ENCODE measurements at places on chromosomes 1 and 21. TPM values are rescaled to one million over a fixed set of nuclear protein-coding genes. Genes with fewer than 3 reads are reported as not detected.

DNA sequence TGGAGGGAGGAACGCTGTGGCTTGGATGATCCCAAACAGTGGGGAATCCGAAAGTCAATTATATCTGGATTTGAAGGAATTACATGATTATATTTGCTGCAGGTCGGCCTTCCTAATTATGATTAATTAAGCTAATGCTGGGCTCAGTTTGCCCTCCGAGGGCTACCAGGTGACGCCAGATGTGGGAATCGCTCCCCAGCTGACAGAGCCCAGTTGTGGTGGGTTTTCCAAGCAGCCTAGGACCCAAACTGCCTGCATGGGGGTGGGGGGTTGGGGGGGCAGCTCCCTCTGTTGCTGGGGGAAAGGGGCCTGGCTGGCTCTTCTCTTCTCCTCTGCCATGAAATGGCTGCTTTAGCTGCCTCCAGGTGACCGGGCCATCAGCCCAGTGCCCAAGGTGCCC lies 147.6 kb upstream of the C1orf174 start:
- peaks cover 2% of the 10 kb centered on the region for H3K36me3 ChIP-seq
- H3K27ac ChIP-seq, result no peak overlapping the region
- peaks cover 4% of the 10 kb centered on the region for H3K4me1 ChIP-seq
- peaks cover 56% of the 10 kb centered on the region for H3K27me3 ChIP-seq

DNA sequence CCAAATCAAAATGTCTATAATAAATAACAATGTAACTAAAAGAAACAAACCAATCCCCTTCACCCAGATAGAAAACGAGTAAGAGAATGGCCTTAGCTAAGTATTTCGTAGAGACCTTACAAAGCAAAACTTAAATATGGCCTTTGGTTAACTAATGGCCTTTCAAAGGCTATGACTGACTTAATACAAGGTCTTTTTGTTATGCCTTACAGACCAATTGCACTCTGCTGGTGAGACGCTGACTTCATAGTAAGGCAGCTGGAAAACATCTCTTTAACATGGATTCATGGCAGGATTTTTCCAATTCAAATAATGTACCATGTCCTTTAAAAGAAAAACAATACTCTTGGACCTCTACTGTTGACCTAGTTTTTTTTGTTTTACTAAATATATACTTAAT lies 15.8 kb upstream of the TBCE start:
- DNase-seq, result no peak
- no peaks in the 10 kb centered on the region for H3K36me3 ChIP-seq
- H3K27me3 ChIP-seq, result no peaks in the 10 kb centered on the region
- H3K4me1 ChIP-seq, result peaks cover 3% of the 10 kb centered on the region

- H3K4me1 ChIP-seq, result no peaks in the 10 kb centered on the region
- H3K27me3 ChIP-seq, result no peaks in the 10 kb centered on the region
- no peak for DNase-seq
- no peaks in the 10 kb centered on the region for H3K36me3 ChIP-seq
These were observed 293.7 kb downstream of the RGS7 start for GRCh38 chr1:241063276-241063675.

GRCh38 chr1:182441719-182442118 lies 8.2 kb upstream of the RGSL1 start:
- no peak overlapping the region for H3K4me3 ChIP-seq
- H3K36me3 ChIP-seq, result no peaks in the 10 kb centered on the region
- no peaks in the 10 kb centered on the region for H3K27me3 ChIP-seq
- H3K27ac ChIP-seq, result no peak overlapping the region
- no peak for DNase-seq

DNA sequence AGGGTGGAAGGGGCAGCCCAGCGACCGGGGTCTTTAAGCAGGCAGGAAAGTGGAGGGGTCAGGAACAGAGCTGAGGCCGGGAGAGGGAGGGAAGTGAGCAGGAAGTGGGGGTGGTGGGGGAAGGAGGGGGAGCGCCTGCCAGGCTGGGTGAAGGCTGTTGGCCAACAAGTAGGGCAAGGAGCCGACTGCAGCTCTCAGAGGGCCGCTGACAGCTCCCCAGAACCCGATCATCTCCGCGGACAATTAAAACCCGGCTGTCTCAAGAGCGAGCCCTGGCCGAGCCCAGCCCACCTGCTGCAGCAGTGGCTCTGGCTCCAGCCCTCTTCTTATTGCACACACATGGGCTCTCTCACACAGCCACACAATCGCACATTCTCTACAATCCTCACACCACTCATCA lies 51.6 kb downstream of the GRIK3 start:
- no peak for DNase-seq
- H3K27me3 ChIP-seq, result peaks cover 70% of the 10 kb centered on the region
- H3K4me1 ChIP-seq, result peaks cover 3% of the 10 kb centered on the region
- no peaks in the 10 kb centered on the region for H3K36me3 ChIP-seq
- H3K27ac ChIP-seq, result no peak overlapping the region

DNA sequence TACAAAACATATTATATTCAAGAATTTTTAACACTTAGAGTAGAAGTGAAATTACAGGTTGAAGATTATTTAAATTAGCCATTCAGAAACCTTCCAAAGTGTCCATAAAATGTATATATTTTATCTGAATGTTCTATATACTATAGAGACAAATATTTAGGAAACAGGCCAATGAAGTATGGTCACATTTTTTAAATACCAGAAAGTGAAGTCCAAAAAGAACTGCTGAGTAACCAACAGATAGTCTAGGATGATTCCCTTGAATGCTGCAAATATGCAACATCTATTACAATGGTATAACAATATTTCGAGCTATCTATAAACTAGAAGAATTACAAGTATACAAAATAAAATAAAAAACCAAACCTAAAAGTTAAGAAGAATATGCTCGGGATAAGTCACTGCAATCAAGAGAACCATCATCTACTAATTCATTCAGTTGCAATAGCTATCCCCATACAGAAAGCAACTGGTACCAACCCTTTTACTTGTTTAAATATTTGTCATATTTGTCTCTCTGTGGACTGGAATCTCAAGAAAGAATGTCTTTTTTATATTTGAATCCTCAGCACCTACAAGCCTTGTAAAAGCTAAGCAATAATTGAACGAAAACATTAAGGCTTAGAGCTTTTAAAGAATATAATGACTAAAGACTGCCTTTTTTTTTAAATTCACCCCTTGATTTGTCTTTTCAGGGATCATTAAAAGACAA lies 8.1 kb downstream of the ODF2L start:
- H3K36me3 ChIP-seq, result no peaks in the 10 kb centered on the region
- H3K4me3 ChIP-seq, result no peak overlapping the region
- peaks cover 30% of the 10 kb centered on the region for H3K4me1 ChIP-seq
- H3K27ac ChIP-seq, result peak overlapping the region; percentile 96
- no peaks in the 10 kb centered on the region for H3K27me3 ChIP-seq

DNA sequence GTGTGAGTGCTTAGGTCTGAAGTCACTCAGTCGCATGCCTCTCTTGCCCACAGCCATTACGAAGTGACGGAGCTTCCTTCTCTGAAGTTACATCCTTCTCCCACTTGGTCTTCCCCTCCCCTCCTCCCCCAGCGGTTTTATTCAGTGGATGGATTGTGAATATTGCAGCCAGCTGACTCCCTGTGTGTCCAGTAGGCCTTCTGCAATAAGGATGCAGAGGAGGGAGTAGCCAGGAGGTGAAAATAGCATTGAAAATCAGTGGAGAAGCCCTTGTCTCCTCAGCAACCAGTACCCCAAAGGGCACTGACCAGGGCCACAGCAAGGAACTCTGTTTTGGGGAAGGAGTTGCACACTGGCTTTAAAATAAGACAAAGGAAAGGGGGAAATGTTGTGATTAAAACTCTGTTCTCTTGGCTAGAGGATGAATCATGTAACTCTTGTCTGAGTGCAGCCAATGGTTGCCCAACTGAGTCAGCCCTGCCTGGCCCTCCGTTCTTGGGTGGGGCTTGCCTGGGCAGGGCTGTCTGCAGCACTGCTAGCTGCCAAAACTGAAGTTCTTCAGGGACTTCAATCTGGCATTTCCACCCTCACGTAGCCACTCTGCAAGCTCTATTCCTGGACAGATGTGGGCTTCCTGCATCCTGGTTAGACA lies 4.3 kb downstream of the S100A10 start:
- peak overlapping the region; percentile 31 for H3K4me3 ChIP-seq
- H3K27ac ChIP-seq, result peak overlapping the region; percentile 96
- H3K27me3 ChIP-seq, result no peaks in the 10 kb centered on the region
- DNase-seq, result no peak
- peaks cover 6% of the 10 kb centered on the region for H3K36me3 ChIP-seq

- peak overlapping the region; percentile 96 for H3K27ac ChIP-seq
- peaks cover 10% of the 10 kb centered on the region for H3K27me3 ChIP-seq
- no peaks in the 10 kb centered on the region for H3K36me3 ChIP-seq
- H3K4me1 ChIP-seq, result peaks cover 19% of the 10 kb centered on the region
- DNase-seq, result peak; percentile 53
- H3K4me3 ChIP-seq, result peak overlapping the region; percentile 87
These were observed 2.2 kb downstream of the JUN start for GRCh38 chr1:58781541-58782177.

GRCh38 chr1:58062635-58063034 lies 483.9 kb downstream of the OMA1 start:
- H3K36me3 ChIP-seq, result no peaks in the 10 kb centered on the region
- peaks cover 38% of the 10 kb centered on the region for H3K27me3 ChIP-seq
- no peak for DNase-seq
- H3K4me3 ChIP-seq, result no peak overlapping the region
- no peak overlapping the region for H3K27ac ChIP-seq

Gene B3GALT5
- total RNA-seq, result not detected

Gene TEDDM1
- total RNA-seq, result not detected

Measured in T-helper 17 cell (primary cell).